ENCODE measurements at places on chromosomes 3 and 15. TPM values are rescaled to one million over a fixed set of nuclear protein-coding genes. Genes with fewer than 3 reads are reported as not detected.

Gene SLC25A20
- total RNA-seq, result 20.9 TPM

- DNase-seq, result peak; percentile 73
Observed at GRCh38 chr15:75171408-75171807, 30.3 kb upstream of the C15orf39 start.

Gene ROBO1
- total RNA-seq, result 25.3 TPM

DNA sequence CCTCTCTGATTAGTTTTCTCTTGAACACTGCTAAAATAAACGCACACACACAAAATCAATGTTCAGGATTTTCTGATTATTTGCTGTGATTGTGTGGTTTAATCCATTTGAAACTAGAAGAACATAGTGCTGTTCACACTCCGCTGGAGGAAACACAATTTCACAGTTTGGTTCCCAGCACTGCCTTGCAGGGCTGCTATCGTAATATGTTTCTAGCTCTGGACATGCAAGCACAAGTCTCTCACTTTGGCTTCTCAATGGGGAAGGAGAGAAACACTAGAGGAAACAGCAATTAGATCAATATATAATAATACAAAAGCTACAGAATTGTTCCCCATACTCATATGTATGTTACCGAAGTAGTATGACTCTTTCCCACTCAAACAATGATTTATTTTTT, 299.5 kb downstream of the NSUN3 start:
- no peak for DNase-seq

Gene MEIS2
- 84.0 TPM for total RNA-seq

DNA sequence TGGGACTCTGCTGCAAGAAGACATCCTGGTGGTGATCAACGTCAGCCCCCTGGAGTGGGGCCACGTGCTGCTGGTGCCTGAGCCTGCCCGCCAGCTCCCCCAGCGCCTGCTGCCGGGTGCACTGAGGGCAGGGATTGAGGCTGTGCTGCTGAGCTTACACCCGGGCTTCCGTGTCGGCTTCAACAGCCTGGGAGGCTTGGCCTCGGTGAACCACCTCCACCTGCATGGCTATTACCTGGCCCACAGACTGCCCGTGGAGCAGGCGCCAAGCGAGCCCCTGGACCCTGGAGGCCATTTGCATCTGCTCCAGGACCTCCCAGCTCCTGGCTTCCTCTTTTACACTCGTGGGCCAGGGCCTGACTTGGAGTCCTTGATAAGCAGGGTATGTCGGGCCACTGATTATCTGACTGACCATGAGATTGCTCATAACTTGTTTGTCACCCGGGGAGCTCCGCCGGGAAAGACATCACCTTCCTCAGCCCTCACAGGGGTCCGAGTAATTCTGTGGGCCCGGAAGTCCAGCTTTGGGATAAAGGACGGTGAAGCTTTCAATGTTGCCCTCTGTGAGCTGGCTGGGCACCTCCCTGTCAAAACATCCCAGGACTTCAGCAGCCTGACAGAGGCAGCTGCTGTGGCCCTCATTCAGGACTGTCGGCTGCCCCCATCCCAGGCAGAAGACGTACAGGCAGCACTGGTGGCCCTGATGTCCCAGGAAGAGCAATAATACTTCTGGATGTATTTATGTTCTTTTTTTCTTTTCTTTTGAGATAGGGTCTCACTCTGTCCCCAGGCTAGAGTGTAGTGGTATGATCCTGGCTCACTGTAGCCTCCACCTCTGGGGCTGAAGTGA, 7.6 kb downstream of the GDPGP1 start:
- DNase-seq, result no peak

Gene CFAP20DC
- total RNA-seq, result 1.3 TPM

- DNase-seq, result peak; percentile 72
Observed at GRCh38 chr15:64246364-64247189, 83.8 kb upstream of the PPIB start.

- DNase-seq, result no peak
Observed at GRCh38 chr3:24168977-24169376, 223.9 kb downstream of the NR1D2 start.

GRCh38 chr3:135739779-135740178, 225.7 kb upstream of the PPP2R3A start:
- no peak for DNase-seq

DNA sequence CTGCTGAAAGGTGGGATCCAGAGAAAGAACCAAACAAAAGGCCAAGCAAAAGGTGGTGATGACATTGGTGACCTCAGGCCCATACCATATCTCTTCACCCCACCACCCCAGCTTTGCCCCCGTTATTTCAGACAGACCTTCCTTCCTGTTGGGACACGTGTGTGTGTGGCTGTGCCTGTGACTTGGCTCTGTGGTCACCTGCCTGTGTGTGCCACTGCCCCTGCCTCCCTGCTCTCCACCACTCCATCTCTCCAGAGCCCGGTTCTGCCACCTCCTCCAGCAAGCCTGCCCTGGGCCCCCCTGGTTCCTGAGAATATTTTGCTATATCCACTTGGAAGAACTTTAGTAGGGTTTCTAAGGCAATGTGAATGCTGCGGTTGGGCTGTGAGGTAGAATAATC, 28.6 kb upstream of the TLE3 start:
- DNase-seq, result no peak

DNA sequence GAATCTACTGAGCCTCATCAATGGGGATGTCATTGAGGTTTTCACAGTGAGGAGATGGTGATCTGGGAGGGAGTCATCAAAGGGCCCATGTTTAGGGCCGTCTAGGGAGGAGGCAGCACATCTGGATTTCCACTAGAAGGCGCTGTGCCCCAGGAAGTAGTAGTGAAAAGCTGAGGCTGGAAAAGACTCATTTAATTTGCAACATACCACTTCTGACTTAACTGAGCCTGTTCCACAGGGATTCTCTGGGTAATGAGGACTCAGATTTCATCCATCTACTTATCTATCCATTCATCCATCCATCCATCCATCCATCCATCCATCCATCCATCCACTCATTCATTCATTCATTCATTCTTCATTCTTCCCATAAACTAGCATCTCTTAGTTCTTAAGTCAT, 17.4 kb upstream of the SHF start:
- DNase-seq, result peak; percentile 68

- DNase-seq, result no peak
Observed at GRCh38 chr3:107916171-107916570, 174.7 kb downstream of the CD47 start.

- no peak for DNase-seq
Observed at GRCh38 chr3:67290438-67290837, 292.3 kb downstream of the KBTBD8 start.

DNA sequence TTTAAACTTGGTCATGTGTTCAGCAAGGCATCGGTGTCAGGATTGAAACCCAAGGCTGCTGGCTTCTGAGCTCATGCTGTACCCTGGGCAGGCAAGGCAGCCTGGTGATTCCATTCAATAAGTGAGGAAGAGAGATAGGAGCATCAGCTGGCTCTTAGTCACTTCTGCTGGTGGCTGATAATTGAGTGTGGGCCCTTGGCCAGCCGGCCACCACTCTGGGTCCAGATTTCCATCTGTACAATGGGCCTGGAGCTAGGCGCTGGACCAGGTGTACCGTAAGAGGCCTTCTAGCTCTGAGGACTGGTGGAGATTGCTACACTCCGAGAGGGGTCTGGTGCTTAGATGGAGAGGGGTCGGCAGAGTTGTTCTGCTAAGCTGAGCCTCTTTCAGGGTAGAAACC, 4.3 kb downstream of the CD276 start:
- DNase-seq, result peak; percentile 38

Gene NEK10
- total RNA-seq, result 27.1 TPM

DNA sequence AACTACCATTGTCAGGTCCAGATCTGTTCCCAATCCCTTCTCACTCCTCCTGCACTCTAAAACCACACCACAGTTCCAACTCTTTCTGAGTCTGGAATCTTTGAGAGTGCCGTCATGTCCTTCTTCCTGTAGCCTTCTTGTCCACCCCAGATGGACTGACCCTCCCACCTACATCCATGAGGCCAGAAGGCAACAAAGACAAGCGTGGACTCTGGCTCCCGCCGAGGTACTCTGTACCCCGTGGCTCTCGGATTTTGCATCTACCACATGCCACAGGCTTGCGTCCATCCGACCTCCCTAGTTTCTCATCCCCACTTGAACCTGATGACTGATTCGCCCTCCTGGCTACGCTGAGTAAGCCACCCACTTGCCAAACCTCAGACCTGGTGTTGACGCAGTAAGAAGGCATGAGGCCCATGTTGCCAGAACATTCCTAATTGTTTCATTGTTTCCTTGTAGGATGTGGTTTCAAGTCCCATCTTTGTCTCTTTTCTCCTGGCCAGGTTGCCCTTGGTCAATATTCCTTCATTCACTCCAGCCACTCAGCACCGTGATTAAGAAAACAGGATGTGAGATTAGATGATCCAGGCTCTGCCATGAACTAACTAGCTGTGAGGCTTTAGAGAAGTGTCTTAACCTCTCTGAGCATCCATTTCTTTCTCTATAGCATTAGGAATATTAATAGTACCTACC, 1.1 kb upstream of the ZBTB38 start:
- DNase-seq, result peak; percentile 100

- peak; percentile 61 for DNase-seq
Observed at GRCh38 chr3:171944118-171945016, 95.0 kb upstream of the FNDC3B start.

DNA sequence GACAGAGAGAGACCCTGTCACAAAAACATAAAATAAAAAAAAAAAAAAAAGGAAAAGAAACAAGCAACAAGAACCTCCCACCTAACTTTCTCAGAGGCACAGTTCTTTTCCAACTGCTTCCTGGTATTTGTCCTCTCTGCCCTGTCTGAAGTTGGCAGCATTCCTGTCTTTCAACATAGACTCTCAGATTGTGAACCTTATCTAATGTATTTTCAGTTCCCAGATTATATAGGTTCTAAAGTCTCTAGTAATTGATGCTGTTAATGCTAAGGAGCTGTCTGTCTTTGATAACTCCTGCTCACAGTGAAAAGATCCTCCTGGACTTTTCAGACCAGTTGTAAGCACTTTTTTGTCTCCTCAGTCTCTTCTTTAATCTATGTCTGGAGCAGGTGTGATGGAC, 199.5 kb upstream of the P2RY1 start:
- no peak for DNase-seq

Gene DUSP7
- 2.9 TPM for total RNA-seq

GRCh38 chr3:48788544-48789162, 59.0 kb downstream of the PRKAR2A start:
- DNase-seq, result no peak

DNA sequence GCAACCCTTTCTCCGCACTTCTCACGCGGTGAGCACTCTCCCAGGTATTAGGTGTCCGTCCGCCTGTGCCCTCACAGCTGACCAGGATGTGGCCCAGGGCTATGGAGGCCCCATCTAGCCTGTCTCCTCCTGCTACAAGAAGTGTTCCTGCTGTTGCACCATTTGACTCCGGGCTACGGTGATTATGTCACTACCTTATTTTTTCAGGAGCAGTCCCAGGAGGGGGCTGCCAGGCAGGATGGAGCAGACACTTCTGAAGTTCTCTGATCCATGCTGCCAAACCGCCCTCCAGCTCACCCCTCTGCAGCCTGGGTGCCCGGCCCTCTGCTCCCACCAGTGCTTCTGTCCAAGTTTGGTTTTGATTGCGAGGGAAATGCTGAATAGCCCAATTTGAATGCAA, 36.9 kb downstream of the ZXDC start:
- DNase-seq, result no peak

DNA sequence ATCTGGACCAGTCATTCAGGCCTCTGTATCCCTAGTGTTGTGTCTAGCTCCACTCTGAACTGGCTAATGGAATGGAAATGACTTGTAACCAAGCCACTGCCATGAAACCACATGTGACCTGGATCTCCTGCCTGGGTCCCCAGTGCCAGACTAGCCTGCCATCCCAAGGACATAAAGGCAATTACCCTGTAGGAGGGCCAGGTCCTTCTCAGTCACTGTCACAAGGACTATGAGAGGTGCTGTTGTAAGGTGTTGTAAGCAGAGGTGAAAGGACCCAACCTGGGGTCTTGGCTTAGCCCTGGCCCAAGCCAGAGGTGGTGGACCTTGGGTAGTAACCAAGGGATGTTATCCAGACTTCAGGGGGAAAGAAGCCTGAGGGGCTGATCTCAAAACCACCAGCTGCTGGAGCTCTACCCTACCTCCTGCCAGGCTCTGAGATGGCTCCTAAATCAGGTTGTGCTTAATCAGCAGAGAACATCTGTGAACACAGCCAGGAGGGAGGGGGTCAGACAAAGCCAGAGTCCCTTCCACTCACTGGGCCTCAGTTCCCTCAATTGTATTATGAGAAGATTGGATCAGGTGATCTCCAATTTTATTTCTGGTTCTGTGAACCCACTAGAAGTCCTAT, 15.7 kb upstream of the KLHL24 start:
- DNase-seq, result no peak

Gene CLDN16
- 0.09 TPM for total RNA-seq

Data from fibroblast of the aortic adventitia (primary cell).